ENCODE measurements at places on chromosomes 3 and 15.

DNA sequence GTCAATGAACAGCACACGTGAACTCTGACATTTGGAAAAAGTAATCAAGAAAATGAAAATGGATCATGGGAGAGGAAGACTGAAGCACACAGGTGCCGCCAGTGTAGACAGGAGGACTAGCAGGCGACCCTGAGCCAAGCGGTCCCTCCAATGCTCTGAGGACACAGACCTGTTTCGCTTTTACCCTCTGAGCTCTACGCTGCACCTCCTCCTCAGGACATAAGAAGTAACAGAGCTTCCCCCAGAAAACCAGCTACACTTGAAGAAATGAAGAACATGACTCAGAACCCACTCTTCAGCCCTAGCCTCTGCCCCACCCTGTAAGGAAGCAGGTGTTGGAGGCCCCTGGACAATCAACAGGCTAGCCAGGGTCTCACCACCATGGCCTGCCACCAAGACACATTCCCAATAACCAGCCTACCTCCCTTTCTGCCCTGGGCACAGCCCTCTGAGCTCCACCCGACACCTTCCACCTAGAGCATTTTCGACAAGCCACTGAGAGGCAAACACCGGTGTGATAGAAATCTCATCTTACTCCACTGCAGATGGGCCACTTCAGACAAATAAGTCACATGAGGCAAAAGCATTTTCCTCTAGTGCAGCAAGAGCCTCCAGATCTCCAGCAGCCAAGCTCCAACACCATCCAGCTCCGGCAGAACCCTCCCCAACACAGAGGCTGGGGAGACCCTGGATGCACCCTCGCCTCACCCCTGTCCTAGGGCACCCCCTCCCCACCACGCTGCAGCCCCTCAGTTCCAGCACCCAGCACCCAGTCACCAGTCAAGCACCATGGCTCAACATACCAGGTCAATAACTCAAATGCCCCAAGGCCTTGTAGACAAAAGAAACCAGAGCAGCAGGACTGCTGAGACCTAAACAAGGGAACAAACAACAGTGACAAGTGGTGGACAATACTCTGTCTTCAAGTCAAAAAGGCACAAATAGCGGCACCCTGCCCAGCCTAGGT is 11.4 kb downstream of the FAM174B start:
- no peak for DNase-seq

GRCh38 chr3:97958796-97959195 is 13.4 kb downstream of the RIOX2 start:
- DNase-seq = no peak

DNA sequence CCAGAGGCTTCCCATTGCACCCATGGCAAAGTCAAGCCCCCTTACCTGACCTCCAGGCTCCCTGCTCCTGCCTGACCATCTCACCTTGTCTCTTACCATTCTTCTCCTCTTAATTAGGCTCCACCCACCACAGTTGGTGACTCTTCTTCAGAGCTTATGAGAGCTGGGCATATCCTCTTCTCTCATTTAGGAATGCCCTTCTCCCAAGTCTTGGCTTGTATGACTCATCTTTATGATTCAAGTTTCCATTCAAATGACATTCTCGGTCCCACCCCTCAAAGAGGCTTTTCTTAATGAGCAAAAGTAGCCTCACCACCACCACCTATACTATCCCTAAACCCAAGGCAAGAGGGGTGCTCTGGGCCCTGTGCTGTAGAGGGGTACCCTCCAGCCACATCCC is 55.3 kb upstream of the NUDT16 start:
- peak; percentile 9 for DNase-seq

- peak; percentile 77 for DNase-seq
Observed at GRCh38 chr15:40320931-40321371, 2.5 kb upstream of the INAFM2 start.

- DNase-seq = no peak
Observed at GRCh38 chr3:141237701-141238521, 6.3 kb downstream of the PXYLP1 start.

DNA sequence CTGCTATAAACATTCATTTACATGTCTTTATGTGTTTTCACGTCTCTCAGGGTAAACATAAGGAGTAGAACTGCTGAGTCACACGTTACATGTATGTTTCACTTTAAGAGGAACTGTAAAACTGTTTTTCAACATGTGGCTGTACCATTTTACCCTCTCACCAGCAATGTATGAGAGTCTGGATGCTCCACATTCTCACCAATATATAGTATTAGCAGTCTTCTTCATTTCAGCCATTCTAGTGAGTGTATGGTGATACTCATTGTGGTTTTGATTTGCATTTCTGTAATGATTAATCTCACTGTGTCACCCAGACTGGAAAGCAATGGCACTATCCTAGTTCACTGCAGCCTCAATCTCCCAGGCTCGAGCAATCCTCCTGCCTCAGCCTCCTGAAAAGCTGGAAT is 37.1 kb downstream of the PHC3 start:
- DNase-seq = no peak

- no peak for DNase-seq
Observed at GRCh38 chr3:37544869-37545352, 316.8 kb upstream of the CTDSPL start.

DNA sequence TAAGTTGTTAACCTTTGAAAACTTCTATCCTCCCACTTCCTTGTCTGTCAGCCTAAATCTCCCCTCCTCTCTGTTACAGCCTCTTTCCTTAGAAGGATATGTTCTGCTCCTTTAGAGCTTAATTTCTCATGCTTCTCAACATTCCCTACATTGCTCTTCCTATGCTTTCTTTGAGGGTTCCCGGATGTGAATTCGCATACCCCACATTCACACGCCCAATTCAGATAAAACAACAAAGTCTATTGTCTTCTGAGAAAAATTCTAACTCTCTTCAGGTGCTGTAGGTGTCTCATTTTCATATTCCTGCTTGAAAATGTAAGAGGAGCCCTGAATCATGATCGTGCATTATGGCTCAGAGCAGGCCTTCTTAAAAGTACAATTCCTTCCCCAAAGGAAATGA is 171.8 kb upstream of the DPH6 start:
- no peak for DNase-seq
